Naive B cell (primary cell): ENCODE measurements at places on chromosomes 2 and 18. TPM values are rescaled to one million over a fixed set of nuclear protein-coding genes. Genes with fewer than 3 reads are reported as not detected.

- DNase-seq, result no peak
These were observed 127.8 kb downstream of the TTC27 start for GRCh38 chr2:32755666-32756065.

The UGGT1 gene
- 18.0 TPM for polyA plus RNA-seq

The ABCB11 gene
- polyA plus RNA-seq, result not detected

DNA sequence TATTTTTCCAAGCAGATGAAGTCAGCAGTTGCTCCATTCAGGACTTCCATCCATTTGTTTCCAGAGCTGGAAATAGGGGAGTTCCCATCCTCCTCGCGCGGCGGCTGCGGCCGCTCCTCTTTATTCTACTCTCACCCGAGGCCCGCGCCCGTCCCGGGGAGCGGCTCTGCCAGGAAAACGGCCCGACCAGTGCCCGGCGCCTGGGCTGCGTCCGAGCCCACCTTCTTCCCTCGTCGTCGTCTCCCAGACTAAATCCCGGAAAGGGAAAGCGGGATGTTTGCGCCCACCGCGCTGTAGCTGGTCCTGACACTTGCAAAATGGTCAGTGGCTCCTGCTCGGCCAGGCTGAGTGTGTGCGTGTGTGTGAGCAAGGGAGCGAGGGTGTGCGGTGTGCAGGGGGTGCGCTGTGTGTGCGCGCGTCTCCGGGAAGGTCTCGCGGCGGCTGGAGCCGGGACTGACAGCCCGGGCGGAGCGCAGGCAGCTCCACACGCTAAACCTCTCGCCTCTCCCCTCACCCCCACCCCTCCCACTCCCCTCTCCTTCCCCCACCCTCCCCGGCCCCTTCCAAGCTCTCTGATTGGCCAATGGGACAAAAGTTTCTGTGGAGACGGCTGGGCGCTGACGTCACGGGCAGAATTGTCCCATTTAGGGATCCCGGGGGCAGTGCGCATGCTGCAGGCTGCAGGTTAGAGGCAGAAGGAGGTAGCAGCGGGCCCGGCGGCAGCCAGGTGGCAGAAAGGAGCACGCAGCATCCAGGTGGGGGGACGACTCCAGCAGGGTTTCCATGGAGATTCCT lies at the start of gene NOL4:
TSS of gene NOL4 (minus strand) at position 491 of the 795 bp plus-strand sequence. CDS start 1,660 bp downstream, outside the sequence.
- DNase-seq, result no peak

DNA sequence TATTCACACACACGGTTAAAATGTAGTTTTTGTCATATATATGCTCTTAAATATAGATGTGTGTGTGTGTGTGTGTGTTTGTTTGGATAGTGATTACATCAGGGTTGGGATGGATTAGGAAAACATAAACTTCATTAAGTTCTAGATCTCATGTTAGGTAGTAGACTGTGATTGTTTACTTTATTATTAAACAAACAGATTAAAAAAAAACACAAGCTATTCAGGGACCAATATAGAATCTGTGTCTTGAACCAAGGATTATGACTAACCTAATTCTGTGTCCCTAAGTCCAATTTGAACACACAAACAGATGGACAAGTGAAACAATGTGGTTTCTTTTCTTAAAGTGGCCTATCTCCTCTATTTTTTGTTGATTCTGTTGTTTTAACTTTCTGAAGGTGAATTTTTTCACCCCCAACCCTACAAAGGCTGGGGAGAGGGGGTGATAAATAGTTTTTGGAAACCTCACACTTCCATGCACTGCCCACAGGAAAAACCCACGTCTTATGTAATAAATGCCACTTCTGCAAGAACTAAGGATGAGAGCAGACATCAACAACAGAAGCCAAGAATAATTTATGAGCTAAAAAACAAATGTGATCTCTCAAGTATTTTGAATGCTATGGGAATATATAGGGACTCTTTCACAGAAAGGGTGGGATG lies 40.7 kb downstream of the IL1R2 start:
- DNase-seq, result no peak

DNA sequence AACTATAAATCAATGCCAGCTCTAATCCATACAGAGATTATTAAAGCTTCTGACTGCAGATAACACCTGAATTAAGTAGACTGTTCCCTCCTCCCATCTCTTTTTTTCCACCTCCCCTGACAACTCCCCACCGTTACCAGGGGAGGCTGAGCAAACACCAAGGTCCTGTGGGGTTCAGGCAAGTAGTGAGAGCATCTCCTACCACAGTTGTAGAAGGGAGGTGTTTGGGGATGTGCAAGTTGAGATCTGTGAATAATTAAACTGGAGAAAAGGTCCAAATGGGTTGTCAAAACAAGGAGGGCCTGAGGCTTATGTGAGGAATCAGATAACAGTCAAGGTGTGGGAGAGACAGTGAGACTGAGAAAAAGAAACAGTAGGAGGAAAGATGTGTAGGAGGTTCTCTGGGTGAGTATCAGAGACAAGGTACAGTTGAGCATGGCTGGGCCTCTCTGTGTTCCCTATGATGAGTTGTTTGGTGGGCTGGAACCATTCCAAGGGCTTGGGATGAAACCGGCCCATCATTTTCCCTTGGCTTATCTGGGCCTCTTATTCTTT lies 194.6 kb downstream of the CYRIA start:
- no peak for DNase-seq

The CFC1 gene
- not detected for polyA plus RNA-seq

GRCh38 chr2:196415384-196415783 lies 224.1 kb upstream of the CCDC150 start:
- no peak for DNase-seq

DNA sequence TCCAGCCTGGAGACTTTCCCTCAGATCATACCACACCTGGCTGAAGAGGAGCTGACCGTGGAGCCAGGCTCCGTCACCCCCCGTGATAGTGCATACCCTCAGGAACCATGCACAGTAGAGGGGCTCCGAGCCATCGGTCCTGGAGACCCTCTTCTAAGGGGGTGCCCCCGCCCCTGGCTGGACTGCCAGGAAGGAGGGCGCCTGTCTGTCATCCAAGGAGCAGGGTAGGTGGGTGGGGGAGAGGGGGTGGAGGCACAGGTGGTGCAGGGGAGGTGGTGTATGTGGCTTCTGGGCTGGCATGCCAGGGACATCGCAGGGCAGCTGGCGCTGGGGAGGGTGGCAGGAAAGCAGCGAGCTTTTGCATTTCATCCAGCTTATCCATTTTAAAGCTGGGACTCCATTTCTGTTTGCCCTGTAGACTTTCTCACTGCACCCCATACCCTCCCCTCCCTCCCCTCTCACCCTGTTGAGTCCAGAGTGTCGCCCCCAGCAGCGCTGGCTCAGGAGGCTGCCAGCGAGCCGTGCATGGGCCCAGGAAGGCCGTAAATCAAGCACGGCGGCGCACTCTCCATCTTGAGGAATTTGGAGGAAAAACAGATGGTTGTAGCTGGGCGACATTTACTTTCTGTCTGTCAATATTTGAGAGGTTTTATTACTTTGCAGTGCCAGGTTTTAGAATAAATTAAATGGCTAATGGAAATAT lies 56.2 kb upstream of the HS6ST1 start:
- no peak for DNase-seq

The GBX2 gene
- polyA plus RNA-seq, result not detected

DNA sequence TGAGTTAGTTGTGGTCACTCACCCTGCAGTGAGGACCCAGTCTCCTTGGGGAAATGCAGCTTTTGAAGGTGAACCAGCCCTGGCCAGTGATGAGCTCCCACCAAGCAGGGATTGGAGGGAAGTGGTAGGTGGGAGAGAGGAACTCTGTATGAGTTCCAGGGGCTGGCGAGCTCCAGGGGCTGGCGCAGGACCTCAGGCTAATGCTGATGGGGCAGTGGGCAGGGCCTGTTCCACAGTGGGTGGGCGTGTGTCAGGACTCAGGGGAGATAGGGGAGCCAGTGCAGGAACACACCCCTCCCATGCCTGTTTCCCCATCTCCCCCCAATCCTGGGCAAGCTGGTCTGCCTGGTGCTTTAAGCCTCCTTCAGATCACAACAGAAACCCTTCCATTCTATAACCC lies 208.4 kb downstream of the DYSF start:
- DNase-seq, result no peak

GRCh38 chr2:231348173-231348572 lies 47.3 kb upstream of the B3GNT7 start:
- no peak for DNase-seq

DNA sequence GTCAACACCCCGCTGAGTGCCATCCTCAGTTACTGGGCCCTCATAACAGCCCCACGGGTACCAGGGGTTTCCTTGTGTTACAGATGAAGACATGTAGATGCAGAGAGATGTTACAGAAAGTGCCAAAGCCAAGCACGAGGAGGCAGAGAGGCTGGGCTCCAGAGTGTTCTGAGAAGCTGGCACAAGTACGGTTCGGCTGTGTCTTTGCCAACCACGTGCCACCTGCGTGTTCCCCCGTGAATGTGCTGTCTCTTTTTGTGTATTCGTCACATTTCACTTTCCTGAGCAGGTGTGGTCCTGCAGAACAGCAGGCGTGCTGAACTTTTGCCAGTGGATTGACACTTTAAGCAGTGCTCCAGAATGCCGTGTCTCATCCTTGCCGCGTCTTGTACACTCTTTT lies 124.6 kb downstream of the NCK2 start:
- no peak for DNase-seq

- DNase-seq, result no peak
These were observed 8.8 kb downstream of the RPL37A start for GRCh38 chr2:216507220-216508160.

DNA sequence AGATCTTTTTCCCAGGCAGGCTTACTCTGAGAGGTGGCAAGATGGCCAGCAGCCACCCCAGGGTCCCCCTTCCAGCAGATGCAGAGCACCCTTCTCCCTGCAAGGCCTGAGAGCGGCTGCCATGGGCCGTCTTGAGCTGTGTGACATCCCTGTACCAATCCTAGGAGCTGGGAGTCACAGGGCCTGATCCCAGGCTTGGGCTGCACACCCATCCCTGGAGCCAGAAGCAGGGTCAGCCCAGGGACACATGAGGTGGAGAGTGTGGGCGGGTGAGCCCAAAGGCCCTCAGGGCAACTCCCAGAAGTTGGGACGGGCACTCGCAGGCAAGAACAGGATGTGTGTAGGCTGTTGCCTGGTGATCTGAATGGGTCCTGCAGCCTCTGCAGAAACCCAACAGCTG lies 40.5 kb downstream of the CROCC2 start:
- no peak for DNase-seq

- DNase-seq, result no peak
These were observed 202.3 kb downstream of the AKAIN1 start for GRCh38 chr18:4994710-4995109.
